Uterus (tissue), 4 donors: ENCODE measurements at places on chromosomes 2 and 18.

DNA sequence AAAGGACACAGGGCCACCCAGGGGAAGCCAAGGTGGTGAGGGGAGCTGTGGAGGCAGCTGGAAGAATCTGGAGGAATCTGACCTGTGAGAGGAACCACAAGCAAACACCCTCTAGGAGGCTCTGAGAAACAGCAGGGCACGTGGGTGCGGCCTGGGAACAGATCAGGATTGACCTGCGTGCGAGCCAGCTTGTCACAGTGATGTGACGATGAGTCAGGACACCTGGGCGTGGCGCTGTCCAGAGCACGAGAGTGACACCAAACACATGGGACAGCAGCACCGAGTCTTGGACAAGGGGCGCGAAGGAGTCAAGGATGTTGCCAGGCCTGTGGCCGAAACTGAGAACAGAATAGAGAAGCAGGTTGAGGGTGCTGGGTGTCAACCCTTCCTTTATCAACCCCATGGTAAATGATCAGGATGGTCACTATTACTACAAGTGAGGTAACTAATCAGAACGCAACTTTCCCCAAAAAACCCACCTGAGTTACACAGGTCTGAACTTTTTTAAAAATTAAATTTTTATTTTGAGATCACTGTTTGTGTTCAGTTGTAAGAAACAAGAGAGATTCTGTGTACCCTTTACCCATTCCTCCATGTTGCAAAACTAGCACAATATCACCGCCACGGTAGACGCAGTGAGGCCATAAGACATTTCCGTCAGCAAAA lies 637 bp upstream of the SFT2D3 start:
- no peak for DNase-seq

DNA sequence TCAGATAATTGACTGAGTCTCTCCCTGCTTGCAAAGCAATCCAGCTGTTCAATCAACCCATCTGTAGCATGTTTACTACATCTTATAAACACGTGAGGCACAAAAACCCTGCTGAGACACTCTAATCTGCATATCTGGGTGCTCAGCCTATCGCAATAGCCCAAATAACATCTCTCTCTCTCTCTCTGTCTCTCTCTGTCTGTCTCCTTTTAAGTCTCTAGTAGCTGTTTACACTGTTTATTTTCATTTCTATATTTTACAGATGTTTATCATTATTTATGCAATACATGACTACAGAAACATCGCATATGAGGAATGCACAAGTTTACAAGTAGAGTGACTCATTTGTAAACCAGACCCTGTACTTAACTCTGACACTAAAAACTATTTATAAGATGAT lies 422.1 kb upstream of the DSEL start:
- no peak for DNase-seq

DNA sequence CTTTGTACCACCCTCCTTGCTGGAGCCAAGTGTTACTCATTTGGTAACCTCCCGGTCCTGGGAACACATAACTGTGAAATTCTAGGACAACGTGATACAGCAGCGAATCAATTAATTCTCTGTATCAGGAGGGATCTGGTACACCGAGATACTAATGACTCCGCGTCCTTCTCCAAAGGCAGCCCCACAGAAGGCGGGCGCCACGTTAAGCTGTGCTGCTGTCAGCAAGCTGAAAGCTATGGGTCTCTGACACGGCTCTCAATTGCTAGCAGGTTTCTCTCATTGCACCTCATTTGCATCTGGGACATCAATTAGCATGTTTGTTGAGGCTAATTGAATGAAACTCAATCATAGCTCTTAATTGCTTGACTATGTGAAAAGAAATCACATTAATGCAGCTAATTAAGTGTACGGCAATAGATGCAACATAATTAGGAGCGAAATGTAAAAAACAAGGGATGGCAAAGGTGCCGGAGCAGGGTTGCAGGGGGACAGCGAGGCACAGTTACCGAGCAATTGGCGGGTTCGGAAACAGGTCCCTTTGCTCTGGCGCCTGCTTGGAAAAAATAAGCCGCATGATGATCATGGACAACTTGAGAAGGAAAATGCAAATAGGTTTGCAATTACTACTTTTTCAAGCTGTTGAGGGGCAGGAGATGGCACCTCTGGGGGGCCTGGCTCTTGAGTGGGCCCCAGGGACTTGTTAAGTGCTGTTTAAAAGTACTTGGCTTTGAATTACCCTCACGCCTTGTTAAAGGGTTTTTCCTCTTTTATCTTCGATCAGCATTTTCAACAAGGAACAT lies 264.2 kb downstream of the GBX2 start:
- DNase-seq, result no peak

- DNase-seq, result no peak
These were observed 188.6 kb downstream of the MYCN start for GRCh38 chr2:16128746-16129610.

GRCh38 chr2:16900405-16901025 lies 234.9 kb upstream of the CYRIA start:
- DNase-seq, result no peak

- no peak for DNase-seq
These were observed 10.5 kb downstream of the DOK6 start for GRCh38 chr18:69411199-69411598.

GRCh38 chr18:72470391-72470790 lies 73.8 kb downstream of the CBLN2 start:
- DNase-seq, result no peak

GRCh38 chr2:118580651-118581050 lies 266.8 kb downstream of the EN1 start:
- no peak for DNase-seq

GRCh38 chr2:45776160-45776955 lies 124.9 kb downstream of the PRKCE start:
- no peak for DNase-seq

GRCh38 chr2:48734576-48735303 lies 20.8 kb downstream of the LHCGR start:
- DNase-seq, result no peak

DNA sequence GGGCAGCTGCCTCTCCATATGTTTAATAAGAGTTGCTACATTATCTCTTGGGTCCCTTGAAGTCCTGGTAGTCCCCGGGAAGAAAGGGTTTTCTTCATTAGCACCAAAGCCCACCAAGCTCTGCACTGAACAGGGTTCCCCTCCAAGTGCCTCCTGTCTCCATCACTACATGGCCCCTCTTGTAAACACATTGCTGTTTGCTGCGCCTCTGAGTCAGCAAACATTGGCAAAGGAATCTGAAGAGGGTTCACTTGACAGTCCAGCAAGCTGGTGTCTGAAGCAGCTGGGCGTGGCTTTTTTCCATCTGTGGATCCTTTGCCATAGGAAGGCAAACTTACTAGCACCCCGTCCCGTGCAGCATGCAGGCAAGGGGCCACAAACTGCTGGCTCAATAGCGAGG lies 82.8 kb downstream of the TEX51 start:
- no peak for DNase-seq

DNA sequence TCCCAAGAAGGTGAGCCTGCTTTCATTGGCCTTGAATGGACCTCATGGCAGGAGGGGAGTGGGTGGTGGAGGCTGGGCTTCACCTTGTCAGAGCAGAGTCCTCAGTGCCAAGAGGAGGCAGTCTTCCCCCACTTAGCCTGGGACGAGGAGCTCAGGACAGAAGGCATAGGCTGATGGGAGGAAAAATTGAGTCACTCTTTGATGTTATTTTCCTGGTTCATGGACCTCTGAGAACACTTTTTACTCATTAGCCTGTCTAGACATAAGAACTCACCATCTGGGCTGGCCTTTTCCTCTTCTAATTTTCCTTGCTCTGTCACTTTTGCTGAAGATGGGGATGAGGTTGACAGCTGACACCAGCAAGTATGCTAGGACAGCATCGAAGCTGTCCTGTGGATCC lies 225.7 kb upstream of the TNP1 start:
- DNase-seq, result no peak

DNA sequence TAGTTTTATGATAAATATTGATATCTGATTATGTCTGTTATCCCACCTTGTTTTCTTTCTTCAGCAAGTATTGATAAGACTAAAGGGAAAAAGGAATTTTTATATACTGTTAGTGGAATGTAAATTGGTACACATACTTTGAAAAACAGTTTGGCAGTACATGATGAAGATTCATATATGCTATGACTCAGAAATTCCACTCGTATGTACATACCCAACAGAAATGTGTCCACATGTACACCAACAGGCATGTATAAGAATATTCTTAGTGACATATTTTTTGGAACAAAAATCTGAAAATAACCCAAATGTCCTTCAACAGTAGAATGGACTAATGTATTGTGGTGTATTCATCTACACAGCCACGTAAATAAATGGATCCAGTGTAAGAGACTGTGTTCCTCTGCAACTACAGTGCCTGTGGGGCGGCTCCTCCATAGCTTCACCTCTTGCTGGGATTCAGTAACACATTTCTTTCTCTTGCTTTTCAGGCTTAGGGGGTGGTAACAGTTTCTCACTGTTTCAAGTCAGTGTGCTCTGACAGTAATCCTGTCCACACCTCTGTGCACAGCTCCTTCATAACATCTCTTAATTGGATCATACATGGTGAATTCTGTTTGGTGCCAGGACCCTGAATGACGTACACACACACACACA lies 35.5 kb upstream of the ALMS1 start:
- DNase-seq, result no peak

DNA sequence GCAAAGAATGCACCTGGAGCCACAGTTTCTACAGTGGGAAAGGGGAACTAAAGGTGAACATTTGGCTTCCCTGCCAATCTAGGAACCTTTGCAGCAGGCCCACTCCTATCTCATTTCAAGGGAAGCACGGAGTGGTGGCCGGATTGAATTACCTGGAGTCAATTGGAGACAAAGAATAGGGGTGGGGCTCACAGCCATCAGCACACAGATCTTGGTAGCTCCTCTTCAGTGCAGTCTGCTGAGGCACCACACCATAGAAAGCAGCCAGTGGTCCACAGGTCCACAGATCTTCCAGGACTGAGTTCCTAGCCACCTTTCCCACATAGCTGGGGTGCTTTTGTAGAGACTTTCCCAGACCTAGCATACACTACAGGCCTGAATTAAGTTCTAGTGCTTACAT lies 43.5 kb upstream of the NXPH2 start:
- DNase-seq, result no peak

- no peak for DNase-seq
These were observed 143.6 kb downstream of the MYO3B start for GRCh38 chr2:170321526-170321925.
